HuH-7.5 (cell line): ENCODE measurements at places on chromosomes 6 and 20.

GRCh38 chr20:33803921-33804337 is 7.2 kb upstream of the CHMP4B start:
- no peak for DNase-seq

GRCh38 chr6:126764671-126765070 is 353.8 kb upstream of the RSPO3 start:
- no peak for DNase-seq

DNA sequence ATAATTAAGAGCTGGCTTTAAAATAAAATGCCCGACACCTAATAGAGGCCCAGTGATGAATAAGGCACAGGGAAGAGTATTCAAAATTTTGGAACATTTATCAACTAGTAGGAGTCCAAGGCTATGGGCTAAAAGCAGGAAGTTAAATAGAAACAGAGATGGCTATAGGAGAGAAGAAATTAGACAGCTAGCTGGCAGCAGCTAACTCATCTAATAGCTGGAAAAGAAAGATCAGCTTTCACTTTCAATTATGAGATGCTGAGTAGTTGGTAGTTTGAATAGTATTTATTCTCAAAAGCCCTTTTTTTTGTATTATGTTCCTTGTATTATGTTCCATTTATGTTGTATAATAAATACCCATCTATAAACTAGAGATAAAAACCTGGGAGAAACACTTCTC is 215.7 kb downstream of the SLC35F1 start:
- no peak for DNase-seq

DNA sequence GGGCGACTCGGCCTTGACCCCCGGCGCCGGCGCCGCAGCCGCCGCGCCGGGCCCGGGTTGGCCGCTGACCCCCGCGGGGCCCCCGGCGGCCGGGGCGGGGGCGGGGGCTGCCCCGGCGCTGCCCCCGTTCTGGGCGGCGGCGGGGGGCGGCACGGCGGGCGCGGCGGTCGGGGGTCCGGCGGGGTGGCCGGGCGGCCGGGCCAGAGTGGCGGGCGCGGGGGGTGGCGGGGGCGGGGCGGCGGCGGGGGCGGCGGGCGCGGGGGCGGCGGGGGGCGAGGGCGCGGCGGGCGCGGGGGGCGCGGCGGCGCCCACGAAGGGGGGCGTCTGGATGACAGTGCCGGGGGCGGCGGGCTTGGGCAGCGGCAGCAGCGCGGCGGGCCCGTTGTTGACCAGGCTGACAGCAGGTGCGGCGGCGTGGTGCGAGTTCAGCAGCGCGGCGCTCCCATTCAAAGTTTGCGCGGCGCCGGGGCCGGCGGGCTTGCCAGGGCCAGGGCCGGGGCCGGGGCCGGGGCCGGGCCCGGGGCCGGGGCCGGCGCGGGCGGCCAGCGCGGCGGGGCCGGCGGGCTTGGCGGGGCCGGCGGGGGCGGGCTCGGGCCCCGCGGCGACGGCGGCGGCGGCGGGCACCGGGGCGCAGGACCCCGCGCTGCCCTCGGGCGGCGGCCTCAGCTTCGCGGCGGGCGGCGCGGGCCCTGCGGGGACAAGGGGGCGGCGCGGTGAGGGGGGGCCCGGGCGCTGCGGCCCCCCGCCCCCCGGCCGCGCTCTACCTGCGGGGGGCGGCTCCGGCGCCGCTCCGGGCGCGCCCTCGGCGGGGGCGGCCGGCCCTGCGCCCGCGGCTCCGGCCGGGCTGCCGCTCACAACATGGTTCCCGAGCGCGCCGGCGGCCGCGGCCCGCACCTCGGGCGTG is 659 bp downstream of the TAF4 start:
- DNase-seq: peak; percentile 71

GRCh38 chr20:56829788-56830385 is 200.8 kb downstream of the TFAP2C start:
- no peak for DNase-seq
